ENCODE measurements at places on chromosomes 1 and 21.
A peak's percentile ranks its signal among the peaks of the same experiment; 100 is the strongest.

- DNase-seq, result no peak
Measured at GRCh38 chr1:226679262-226679661, 59.8 kb downstream of the ITPKB start.

DNA sequence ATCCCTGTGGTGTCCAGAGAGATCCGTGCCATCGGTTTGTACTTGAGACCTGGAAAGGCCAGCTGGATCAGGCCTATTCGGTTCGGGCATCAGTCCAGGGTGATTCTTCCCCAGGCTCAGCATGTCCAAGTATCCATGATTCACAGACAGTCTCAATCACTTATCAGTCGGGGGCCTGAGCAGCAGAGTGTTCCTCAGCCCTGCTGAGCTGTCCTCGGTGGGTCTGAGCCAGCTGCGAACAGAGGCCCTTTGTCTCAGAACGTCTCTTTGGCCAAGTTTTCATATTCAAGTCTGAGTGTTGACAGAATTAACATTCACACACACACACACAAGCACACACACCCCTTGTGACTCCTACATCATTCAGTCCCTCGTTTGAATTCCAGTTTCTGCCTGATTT is 33.4 kb upstream of the OSBPL9 start:
- peak; percentile 87 for DNase-seq

- peak; percentile 26 for DNase-seq
Measured at GRCh38 chr1:198168227-198168626, 11.4 kb downstream of the NEK7 start.

GRCh38 chr1:100249155-100249536 is 488 bp downstream of the DBT start:
- peak; percentile 5 for DNase-seq

DNA sequence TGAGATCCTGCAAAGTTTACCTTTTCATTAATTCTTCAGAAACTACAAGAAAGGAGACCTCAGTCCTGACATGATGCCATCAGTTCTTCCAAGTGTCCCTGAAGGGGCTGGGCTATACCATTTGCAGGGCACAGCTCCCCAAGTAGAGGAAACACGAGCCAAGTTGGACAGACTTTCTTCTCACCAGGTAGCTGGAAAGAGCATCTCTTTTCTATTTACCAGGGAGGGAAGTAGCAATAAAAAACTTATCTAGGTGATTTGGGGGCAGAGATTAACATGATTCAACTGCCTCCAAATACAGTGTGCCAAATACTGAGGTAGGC is 103.9 kb upstream of the KCND3 start:
- DNase-seq, result no peak

GRCh38 chr1:171600862-171601261 is 21.2 kb upstream of the MYOCOS start:
- no peak for DNase-seq

GRCh38 chr1:159214149-159214760 is 9.6 kb downstream of the ACKR1 start:
- peak; percentile 48 for DNase-seq

DNA sequence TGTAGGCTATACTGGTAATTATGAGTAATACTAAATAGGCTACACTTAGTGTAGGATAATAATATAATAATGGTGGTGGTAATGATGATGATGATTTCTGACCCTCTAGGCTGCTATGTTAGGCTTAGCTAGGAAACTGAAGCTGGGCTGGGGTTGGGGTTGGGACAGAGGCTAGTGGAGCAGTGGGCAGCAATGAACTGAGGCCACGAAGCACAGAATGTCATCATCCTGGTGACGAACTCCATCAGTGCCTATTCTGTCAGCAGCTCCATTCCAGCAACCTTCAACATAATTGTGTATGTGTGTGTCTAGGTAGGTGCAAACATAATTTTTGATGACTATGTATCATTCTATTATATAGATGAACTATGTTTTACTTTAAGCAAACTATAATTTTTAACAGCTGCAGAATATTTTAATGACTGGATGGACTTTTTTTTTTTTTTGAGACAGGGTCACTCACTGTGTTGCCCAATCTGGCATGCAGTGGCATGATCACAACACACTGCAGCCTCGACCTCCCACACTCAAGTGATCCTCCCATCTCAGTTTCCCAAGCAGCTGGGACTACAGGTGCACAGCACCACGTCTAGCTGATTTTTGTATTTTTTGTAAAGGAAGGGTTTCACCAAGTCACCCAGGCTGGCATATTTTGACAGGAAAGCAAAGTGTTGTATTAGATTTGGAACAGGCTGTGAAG is 12.9 kb upstream of the CLIC4 start:
- no peak for DNase-seq

GRCh38 chr1:245986404-245987218 is 520.5 kb downstream of the SMYD3 start:
- DNase-seq, result peak; percentile 95

DNA sequence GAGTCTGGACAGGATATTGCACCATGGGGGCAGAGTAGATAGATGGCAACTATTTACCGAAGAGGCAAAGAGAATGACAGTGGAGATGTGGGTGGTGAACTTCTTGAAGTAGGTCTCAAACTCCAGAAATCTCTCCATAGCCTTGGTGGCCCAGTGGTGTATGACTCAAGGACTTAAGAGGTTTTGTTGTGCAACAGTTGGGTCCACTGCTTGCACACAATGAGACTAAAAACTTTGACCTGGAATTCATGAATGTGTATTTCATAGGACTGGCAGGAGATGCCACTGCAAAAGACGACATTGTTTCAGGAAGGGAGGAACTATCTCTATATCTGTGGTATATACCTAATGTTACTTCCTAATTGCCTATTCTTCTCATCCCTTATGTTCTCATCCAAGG is 75.9 kb downstream of the ZSCAN20 start:
- DNase-seq, result peak; percentile 1

DNA sequence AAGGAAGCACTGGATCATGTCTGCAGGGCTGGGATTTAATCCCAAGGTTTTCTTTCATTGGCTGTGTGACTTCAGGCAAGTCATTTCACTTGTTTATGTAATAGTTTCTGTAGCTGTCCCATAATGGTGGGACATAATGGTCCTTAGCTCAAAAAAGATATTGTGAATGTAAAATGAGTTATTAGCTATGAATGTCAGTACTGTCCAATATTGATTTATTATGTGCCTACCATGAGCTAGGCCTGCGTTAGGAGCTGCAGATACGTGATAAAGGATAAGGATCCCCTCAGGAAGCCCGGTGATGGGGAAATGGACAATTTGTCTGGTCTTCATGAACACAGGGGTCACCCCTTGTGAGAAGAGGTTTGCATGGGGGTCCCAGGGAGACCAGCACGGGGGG is 95.8 kb downstream of the PLXNA2 start:
- no peak for DNase-seq

- no peak for DNase-seq
Measured at GRCh38 chr1:110696818-110697217, 22.1 kb upstream of the KCNA3 start.

- peak; percentile 11 for DNase-seq
Measured at GRCh38 chr1:43818691-43819090, 111.4 kb downstream of the ST3GAL3 start.

DNA sequence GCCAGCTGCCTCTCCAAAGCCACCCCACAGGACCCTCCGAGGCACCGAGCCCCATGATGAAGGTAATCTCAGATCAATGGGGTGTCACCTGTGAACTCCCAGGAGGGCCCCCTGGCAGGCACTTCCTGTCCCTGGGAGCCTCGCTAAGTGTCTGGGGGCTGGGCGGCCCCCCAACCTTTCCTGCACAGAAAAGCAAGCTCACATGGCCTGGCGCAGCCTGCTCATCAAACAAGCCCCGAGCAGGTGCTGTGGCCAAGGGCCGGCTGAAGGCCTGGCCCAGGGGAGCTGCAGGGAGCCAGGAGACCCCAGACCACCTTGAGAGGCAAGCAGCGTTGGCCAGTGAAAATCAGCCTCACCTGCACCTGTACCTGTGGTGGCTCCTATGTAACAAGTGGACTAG is 2.9 kb downstream of the RIPK4 start:
- DNase-seq, result no peak

DNA sequence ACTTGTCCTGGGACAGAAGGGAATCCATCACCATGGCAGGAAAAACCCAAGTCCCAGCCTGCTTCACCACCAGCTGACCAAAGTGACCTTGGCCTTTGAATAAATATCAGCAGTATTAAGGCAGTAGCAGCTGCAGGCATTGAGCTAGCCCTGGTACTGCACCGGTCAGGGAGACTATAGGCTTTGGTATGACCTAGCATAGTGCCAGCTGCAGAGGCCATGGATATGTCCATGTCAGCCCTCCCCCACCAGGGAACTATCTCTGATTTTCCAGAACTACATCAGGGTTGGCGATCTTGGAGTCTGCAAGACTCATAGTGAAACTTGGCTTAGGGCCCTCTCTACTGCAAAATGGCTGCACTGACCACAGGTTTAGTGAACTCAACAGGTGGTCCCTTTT is 49.2 kb upstream of the FAM20B start:
- DNase-seq, result no peak

- no peak for DNase-seq
Measured at GRCh38 chr1:51325391-51325790, 5.0 kb downstream of the TTC39A start.

- DNase-seq, result no peak
Measured at GRCh38 chr1:110255392-110255787, 45.3 kb downstream of the KCNC4 start.

DNA sequence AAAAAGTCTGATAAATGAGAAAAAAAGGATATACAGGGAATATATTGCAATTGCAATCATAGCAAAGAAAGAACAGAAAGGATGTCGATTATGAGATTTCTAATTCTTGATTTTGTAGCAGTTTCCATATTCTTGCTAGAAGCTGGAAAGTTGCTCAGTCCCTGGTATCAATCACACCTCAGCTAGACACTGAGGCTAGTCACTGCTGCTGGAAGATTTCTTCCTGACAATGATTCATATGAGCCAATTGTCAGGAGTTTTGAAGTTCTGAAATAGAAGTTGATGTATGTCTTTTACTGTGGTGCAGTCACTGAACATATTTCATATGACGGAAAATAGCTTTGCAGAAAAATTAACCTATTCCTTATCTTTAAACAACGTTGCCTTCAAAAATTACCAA is 208.4 kb upstream of the C1orf105 start:
- DNase-seq, result no peak

DNA sequence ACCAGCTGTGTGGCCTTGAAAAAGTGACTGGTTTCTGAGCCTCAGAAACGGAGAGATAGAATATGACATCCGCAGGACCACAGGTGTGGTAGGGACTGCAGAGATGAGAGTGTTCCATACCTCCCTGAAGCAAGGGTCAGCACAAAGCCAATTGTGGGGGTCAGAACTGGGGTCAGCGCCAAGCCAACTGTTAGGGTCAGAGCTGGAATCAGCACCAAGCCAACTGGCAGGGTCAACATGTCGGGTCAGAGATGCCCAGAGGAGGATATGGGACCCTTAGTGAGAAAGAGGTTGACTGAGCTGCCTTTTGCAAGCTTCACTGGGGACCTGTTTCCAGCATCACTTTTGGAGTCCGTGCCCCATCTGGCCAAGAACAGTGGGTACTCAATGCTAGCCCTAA is 93.9 kb downstream of the MATN1 start:
- no peak for DNase-seq

DNA sequence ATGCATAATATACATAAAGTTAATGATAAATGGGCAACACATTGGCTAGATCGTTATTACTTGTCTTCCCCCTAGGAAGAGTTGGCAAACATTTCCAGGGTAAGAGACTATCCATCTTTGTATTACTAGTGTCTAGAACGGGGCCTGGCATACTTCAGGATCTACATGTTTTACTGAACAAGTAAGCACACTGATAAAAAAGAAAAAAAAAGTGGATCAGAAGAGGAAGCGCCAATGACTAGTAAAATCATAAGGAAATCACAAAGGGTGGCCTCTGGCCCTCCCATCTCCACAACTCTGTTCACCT is 482 bp downstream of the TM2D1 start:
- DNase-seq, result peak; percentile 17

DNA sequence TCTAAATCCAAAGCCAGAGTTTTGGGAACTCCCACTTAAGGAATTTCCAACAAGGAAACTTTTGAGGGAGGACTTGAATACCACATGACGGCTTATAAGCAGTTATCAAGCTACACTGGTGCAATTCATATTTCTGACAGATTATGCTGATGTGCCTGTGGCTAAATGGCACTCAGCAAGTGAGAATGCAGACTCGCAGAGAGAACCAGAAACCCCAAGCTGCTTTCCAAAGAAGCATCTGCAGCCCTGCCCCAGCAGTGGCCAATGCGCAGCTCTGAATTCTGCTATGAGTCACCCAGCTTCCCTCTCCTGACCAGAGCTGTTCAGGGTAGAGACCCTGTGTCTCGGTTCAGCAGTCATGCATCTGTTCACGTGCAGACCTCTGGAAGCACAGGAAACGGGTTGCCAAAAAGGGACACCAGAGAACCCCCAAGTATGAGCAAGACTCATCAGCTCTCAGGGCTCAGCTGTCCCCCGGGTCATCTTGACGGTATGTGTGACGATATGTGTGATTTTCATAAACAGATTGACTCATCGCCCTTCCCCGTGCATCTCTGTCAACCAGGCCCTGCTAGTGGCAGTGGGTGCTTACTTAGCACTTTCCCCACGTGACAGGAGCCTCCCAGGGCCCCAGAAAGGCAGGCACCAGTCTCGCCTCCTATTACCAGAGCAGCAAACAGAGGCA is 76.3 kb downstream of the ITPKB start:
- peak; percentile 95 for DNase-seq

DNA sequence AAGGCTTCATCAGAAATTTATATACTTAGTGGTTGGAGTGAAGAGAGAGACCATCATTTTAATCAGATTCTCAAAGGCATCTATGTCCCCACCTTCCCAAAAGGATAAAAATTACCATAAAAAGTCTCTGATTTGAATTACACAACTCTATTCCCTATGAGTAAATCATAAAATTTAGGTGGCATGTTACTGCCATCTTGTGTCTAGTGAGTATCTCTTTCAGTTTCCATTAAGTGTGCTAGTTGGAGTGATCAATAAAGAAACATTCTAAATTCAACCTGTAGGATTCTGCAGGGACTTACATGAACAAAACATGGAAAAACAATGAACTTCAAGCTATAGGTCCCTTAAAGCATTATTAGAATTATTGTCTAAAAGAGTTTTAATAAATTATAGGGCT is 655.4 kb downstream of the LTN1 start:
- DNase-seq, result peak; percentile 90

DNA sequence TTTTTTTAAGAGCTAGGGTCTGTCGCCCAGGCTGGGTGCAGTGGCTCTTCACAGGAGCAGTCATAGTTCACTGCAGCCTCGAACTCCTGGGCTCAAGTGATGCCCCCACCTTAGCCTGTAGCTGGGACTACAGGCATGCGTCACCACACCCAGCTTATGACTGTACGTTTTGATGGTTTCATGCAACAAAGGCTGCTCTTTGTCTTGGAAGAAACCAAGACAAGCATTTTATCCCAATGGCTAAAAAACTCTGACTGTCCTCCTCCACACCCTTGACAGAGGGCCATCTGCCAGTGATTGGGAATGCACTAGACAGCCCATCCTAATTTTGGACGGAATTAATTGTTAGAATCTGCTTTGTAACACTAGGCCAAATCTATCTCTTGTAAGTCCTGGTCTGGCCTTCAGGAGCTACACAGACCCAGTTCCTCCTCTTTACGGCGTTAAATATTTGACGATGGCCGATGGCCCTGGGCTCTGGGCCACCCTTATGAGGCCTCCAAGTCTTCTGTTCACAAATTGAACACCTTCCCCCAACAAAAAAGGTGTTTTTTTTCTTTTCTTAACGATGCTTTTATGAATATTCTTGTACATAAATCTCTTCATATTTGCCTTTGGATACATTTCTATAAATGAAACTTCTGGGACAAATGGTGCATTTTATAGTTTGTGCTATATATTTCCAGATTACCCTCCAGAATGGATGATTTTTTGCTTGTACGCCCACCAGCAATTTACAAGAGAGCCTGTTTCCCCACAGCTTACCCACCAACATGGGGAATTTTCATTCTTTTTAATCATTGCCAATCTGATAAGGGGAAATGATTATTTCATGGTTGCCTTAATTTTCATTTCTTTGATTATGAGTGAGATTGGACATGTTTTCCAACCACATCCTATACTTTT is 104.8 kb upstream of the SLC25A33 start:
- DNase-seq, result peak; percentile 76

Data from fibroblast of the aortic adventitia (primary cell).